WTC11 (cell line): ENCODE measurements at places on chromosomes 5 and 9. TPM values are rescaled to one million over a fixed set of nuclear protein-coding genes. Genes with fewer than 3 reads are reported as not detected.

DNA sequence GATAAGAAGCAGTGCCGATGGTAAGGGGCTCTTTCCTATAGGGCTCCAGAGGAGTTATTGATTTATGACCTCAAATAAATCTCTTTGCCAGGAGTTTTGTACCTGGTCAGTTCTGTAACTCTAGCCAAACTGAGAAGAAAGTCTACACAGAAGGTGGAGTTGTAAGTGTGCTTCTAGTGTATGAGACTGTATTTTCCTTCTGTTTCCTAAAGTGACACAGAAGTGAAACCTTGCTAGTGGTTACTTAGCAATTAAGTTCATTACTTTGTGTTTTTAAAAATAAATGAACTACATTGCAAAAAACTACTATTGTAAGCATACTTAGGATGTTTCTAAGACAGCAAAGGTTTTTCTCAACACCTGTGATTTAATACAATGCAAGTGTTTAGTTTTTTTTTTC, 48.7 kb upstream of the ACTBL2 start:
- no peaks in the 10 kb centered on the region for H3K36me3 ChIP-seq
- DNase-seq = no peak
- H3K4me3 ChIP-seq = no peak overlapping the region
- H3K27ac ChIP-seq = no peak overlapping the region
- no peaks in the 10 kb centered on the region for H3K27me3 ChIP-seq

DNA sequence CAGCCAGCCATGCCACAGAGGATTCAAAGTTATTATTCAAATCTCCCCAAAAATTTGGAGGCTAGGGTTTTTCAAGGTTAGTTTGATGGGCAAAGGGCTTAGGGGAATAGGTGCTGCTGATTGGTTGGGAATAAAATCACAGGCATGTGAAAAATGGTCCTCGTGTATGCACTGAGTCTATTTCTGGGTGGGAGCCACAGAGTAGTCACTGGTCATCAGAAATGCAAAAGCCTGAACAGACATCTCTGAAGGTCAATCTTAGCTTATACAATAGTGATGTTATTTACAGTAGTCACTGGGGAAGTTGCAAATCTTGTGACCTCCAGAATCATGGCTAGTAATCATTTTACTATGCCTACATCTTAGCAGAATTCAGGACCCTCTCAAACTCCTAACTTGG, 1.3 kb downstream of the IL33 start:
- peaks cover 9% of the 10 kb centered on the region for H3K4me1 ChIP-seq
- no peak for DNase-seq
- no peak overlapping the region for H3K27ac ChIP-seq
- H3K4me3 ChIP-seq = no peak overlapping the region
- no peaks in the 10 kb centered on the region for H3K36me3 ChIP-seq

DNA sequence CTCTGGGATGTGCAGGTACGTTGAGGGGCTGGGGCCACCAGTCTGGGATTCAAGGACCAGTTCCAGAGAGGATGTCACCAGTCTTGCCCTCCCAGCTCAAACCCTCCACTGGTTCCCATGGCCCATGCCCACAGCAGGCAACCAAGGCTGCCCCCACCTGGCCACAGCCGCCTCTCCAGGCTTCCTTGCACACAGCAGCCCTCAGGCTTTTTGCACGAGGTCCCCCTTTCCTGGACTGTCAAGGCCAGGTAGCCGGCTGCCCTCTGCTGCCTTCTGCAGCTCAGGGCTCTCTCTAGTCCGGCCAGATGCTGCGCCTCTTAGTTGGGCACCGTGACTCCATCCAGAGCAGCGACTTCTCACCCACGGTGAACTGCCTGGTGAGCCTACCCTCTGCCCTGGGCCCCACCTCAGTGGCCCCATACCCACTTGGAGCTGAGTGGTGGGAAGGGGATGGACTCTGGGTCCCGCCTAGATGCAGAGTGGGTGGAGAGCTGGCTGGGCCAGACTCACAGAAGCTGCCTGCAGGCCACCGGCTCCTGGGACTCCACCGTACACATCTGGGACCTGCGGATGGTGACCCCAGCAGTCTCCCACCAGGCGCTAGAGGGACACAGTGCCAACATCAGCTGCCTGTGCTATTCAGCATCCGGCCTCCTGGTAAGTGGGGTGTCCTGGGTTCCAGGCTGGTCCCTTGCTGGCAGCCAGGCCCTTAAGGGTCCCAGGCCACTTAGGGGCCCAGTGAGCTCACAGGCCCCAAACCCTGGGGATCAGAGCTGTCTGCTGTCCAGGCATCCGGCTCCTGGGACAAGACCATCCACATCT, 2.9 kb downstream of the WDR38 start:
- peak; percentile 79 for DNase-seq
- no peak overlapping the region for H3K4me3 ChIP-seq
- H3K4me1 ChIP-seq = peaks cover 21% of the 10 kb centered on the region
- H3K27me3 ChIP-seq = no peaks in the 10 kb centered on the region

DNA sequence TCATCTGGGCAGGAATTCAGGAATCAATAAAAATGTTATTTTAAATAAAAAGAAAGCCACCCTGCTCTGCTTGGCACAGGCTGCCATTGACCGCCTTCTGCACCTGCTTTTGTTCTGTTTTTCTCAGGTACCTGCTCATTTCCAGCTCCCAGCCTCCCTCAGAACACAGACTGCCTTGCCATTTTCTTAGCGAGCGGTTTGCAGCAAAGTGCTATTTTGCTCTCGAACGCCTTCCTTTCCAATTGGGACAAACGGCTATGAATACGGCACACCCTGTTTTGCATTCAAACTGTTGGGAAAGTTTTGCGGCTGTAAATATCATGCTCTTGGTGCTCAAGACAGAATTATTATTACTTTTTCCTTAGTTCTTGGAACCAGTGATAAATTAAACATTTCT, 25.1 kb upstream of the FCN1 start:
- no peak overlapping the region for H3K27ac ChIP-seq
- no peak for DNase-seq
- H3K4me3 ChIP-seq = no peak overlapping the region
- H3K4me1 ChIP-seq = peaks cover 5% of the 10 kb centered on the region
- H3K27me3 ChIP-seq = no peaks in the 10 kb centered on the region; the same call in 1 of the 2 replicates

GRCh38 chr5:137308311-137308710, 190.8 kb downstream of the SPOCK1 start:
- H3K27me3 ChIP-seq = no peaks in the 10 kb centered on the region
- H3K36me3 ChIP-seq = no peaks in the 10 kb centered on the region
- H3K27ac ChIP-seq = no peak overlapping the region

TRIM7 gene
- 0.64 to 1.4 TPM (median 0.98 TPM) in 3 replicates for total RNA-seq

TAF1L gene
- total RNA-seq = 0.02 to 0.09 TPM in 2 of 3 replicates, not detected in the other

PCDHGA8 gene
- 1.4 to 2.4 TPM (median 2.1 TPM) in 3 replicates for total RNA-seq

FCN2 gene
- not detected in 3 replicates for total RNA-seq

TRPM6 gene
- 0.66 to 1.4 TPM (median 0.78 TPM) in 3 replicates for total RNA-seq

HK3 gene
- 0.17 to 0.18 TPM in 2 of 3 replicates, not detected in the other for total RNA-seq
